Activated T-helper 17 cell treated with anti-CD3 and anti-CD28 coated beads, Interleukin-2, amount 50 U/mL, for 72 hours (primary cell): ENCODE measurements at places on chromosomes 4 and X.

- ATAC-seq: no peak
These were observed 37.0 kb downstream of the DLG3 start for GRCh38 chrX:70481471-70482270.

GRCh38 chr4:43282534-43282933 is 390.0 kb downstream of the GRXCR1 start:
- ATAC-seq: no peak

DNA sequence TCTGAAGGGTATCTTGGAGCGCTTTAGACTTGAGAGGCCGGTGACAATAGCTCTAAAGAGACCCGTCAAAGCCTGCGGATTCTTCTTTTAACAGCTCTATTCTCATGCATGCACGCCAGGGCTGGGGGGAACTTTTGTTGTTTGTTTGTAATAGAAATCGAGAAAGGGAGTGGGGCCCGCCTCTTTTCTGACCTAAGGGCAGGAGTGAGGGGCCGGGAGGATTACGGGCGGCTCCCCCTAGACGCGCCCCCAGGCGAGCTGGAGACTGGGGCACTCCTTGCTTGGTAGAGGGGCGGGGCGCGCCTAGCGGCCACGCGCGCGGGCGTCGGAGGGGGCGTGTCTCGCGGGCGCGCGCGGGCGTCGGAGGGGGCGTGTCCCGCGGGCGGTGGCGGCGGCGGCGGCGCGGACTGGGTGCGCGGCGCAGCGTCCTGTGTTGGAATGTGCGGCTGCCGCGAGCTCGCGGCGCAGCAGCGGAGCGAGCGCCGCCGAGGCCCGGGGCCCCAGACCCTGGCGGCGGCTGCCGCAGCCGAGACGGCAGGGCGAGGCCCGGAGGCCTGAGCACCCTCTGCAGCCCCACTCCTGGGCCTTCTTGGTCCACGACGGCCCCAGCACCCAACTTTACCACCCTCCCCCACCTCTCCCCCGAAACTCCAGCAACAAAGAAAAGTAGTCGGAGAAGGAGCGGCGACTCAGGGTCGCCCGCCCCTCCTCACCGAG is at the start of gene REST:
Gene REST, plus strand, starts transcription at position 412 of the 717 bp plus-strand sequence. CDS start 2,739 bp downstream, outside the sequence.
- peak; percentile 63 for ATAC-seq

GRCh38 chrX:48478806-48479205 is 2.8 kb downstream of the FTSJ1 start:
- ATAC-seq: no peak

DNA sequence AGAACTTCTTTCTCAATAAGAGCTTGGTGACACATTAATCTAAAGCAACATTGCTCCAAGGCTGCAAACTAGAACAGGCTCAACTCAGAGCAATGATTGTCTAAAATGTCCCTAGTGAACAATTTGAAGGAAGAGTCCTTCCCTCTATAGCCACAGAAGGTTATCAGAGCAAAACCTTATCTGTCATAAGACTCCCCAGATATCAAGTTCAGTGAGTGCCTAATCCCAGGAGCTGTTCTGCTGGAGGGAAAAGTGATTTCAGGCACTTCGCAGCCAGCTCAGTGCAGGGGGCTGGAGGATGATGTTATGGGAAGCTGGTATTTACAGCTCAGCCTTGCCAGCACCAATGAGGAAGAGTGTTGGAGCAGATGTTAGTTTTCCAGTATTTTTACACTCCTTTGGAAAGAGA is 497.5 kb downstream of the INPP4B start:
- no peak for ATAC-seq

DNA sequence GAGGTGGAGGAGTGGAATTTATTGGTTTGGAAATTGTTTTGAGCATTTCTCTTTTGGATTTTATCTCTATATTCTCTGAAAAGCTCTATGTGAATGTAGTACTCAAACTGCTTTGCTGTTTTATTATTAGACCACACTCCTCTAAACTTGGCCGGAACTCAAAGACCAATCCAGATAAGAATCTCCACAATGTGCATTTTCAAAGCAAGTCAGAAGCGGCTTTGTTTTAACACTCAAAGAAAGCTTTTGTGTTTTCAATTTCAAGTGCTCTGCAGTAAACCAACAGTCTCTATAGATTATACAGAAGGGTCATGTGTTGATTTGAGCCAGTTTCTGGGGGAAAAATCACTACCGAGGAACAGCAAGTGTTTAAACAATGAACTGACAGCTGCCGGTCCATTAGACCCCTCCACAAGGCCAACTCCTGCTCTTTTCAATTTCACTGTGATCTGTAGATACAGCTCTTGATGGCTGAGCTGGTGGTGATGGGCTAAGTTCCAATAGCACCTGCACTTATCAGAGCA is 79.4 kb downstream of the FTHL17 start:
- ATAC-seq: no peak

DNA sequence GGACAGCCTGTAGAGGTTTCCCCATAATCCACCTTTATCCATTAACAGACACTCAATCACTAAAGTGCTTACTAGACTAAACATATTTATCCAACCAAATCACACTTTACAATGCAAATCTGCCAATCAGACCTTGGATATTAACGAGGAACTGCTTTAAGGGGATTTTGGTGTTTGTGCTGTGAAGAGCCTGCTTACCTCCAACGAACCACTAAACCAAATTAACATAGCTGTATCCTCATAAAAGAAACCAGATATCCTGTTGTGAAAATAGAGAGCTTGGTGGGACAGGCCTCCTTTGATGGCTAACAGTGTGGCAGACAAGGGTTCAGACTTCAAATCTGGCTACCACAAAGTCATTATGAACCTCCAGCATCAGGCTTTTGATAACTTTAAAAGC is 252.6 kb upstream of the HAND2 start:
- no peak for ATAC-seq

GRCh38 chr4:105988671-105989070 is 93.4 kb downstream of the NPNT start:
- ATAC-seq: no peak

GRCh38 chr4:10727140-10727880 is 42.7 kb upstream of the CLNK start:
- no peak for ATAC-seq

DNA sequence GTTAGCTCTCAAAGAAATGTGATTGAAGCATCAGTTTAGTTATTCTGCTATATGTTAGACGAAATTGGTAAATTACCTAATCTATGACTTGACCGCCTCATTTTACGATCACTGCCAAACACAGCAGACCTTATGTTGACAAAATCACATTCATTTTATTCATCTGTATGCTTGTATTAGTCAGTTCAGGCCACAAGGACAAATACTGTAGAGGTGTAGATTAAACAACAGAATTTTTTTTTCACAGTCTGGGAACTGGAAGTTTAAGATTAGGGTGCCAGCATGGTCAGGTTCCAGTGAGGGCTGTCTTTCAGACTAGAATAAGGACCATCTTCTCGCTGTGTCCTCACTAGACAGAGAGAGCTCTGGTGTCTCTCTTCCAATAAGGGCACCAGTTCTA is 177.1 kb downstream of the NWD2 start:
- ATAC-seq: no peak

GRCh38 chr4:121457278-121457875 is 76.6 kb upstream of the QRFPR start:
- no peak for ATAC-seq

DNA sequence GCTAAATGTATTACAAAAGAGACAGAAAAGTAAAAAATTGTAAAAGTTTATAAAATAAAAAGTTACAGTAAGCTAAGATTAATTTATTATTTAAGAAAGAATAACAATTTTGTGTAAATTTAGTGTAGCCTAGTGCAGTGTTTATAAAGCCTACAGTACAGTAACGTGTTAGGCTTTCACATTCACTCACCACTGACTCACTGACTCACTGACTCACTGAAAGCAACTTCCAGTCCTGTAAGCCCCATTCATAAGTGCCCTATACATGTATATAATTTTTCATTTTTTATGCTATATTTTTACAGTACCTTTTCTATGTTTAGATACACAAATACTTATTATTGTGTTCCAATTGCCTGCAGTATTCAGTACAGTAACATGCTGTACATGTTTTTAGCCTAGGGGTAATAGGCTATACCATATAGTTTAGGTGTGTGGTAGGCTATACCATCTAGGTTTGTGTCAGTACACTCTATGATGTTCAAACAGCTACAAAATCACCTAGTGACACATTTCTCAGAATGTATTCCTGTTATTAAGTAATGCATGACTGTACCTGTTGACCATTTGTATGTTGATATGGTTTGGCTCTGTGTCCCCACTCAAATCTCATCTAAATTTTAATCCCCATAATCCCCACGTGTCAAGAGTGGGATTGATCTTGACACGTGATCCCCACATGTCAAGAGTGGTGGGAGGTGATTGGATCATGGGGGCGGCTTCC is 57.9 kb downstream of the CFAP299 start:
- peak; percentile 96 for ATAC-seq

GRCh38 chr4:53656421-53656981 is 65.2 kb upstream of the LNX1 start:
- no peak for ATAC-seq

- no peak for ATAC-seq
These were observed 379.7 kb downstream of the SPRY1 start for GRCh38 chr4:123776267-123776666.

GRCh38 chr4:155506745-155507144 is 130.0 kb upstream of the MAP9 start:
- no peak for ATAC-seq

DNA sequence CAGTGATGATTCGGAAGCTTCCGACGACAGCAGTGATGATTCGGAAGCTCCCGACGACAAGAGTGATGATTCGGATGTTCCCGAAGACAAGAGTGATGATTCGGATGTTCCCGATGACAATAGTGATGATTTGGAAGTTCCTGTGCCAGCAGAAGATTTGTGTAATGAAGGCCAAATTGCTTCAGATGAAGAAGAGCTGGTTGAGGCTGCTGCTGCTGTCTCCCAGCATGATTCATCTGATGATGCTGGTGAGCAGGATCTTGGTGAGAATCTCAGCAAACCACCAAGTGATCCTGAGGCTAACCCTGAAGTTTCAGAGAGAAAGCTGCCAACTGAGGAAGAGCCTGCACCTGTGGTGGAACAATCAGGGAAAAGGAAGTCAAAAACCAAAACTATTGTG is 14.2 kb downstream of the CXCR3 start:
- ATAC-seq: peak; percentile 59

GRCh38 chr4:81106150-81106549 is 75.6 kb downstream of the BMP3 start:
- no peak for ATAC-seq

DNA sequence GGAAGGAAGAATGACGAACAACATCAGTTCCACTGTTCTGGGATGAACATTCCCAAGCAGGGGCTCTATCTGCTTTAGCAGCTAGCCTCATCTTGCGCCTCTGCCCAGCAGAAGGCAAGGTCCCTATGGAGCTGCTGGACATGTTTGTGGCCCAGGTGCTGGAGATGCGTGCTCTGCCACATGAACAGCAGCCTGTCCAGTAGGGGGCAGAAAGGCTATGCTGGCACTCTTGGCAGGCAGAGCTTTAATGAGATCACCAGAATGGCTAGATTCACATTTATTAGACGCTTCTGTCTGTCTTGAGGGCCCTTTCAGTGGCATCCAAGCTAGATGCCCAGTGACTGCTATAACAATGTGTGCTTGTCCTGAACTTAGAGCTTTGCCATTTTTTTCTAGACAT is 1826.0 kb downstream of the STIM2 start:
- ATAC-seq: no peak

DNA sequence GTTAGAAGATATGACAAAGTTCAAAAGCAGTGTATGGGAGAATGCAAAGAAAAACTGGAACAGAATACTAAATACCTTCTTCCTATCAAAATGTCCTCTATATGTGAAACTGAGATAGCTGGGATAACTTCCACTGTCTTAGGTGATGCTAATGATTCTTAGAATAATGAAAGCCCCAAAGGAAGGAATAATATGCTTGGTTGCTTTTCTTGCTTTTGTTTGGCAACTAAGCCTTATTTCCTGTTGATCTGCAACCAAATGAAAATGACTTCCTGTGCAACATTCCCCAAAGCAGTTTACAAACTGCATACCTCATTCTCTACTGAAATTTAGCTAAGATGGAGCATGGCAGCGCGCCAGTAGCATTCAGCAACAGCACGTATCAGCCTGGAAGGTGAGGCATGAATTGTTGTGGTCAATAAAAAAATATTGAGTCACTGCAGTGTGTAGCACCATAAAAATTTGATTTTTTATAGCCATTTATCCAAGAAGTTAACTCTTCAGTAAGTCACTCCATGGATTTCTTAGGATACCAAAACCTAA is 18.7 kb downstream of the NDNF start:
- ATAC-seq: no peak

- no peak for ATAC-seq
These were observed 106.5 kb downstream of the ATP11C start for GRCh38 chrX:139826065-139827044.

- peak; percentile 97 for ATAC-seq
These were observed 32.9 kb downstream of the LAMTOR3 start for GRCh38 chr4:99861120-99861905.

DNA sequence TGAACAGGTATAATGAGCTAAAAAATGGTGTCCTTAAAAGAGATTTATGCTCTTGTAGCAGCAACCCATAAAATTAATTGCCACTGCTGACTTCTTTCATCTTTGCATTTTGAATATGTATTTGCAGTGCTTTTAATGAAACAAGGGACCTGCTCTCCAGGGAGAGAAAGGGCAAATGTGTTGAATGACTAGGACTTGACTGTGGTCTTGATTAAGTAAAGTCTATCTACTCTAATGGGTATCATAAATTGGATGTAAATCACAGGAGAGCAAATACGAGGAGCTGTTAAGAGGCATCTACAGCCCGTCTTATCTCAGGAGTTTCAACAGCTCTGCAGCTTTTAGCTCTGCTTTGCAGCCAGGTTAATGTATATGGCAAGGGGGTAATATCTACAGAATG is 216.4 kb downstream of the PALLD start:
- ATAC-seq: no peak

- no peak for ATAC-seq
These were observed 72.3 kb upstream of the SH3RF1 start for GRCh38 chr4:169342906-169343564.

DNA sequence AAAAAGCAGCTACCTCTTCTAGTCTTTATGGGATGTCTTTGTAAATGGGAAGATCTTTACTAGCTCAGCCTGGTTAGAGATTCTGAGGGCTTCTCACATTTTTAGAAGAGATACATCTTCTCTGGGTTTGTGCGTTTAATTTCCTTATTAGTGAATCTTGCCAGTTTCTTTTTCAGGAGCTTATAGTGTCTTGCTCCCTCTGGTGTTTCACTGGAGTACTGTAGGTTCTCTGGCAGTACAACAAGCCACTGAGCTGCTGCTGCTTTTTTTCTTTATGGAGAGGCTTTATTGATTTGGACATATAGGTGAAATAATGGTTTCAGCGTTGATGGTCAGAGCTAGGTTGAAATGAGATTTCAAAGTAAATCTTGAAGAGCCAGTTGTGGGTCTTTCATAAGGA is 82.9 kb downstream of the LAS1L start:
- no peak for ATAC-seq

GRCh38 chrX:78437621-78438020 is 110.2 kb upstream of the CYSLTR1 start:
- ATAC-seq: no peak
